Skin of body (tissue), 3 donors: ENCODE measurements at places on chromosomes 5 and 9.

- DNase-seq = no peak
These were observed 191.0 kb upstream of the S1PR3 start for GRCh38 chr9:88800329-88800682.

DNA sequence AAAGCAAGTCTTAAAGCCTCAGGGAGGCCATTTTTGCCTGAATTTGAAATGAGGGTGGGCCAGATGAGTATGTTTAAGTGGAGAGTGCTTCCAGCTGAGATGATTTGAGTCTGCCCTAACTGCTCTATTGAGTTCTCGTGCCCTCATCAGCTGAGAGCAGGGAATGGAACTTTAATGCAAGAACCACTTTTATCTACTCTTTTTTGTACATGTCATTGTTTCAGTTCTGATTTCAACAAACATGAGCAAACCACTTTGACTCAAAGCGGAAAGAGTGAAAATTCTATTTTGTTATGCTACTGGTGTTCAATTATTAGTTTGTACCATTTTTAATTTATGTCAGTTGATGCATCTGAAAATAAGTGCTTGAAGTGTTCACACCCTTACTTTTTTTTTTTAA lies 35.8 kb downstream of the DCAF10 start:
- no peak for DNase-seq

GRCh38 chr5:135398160-135398854 lies 724 bp downstream of the MACROH2A1 start:
- DNase-seq = no peak

- no peak for DNase-seq
These were observed 223.9 kb downstream of the SREK1 start for GRCh38 chr5:66367814-66368541.

GRCh38 chr9:107853461-107853860 lies 363.9 kb upstream of the KLF4 start:
- no peak for DNase-seq

DNA sequence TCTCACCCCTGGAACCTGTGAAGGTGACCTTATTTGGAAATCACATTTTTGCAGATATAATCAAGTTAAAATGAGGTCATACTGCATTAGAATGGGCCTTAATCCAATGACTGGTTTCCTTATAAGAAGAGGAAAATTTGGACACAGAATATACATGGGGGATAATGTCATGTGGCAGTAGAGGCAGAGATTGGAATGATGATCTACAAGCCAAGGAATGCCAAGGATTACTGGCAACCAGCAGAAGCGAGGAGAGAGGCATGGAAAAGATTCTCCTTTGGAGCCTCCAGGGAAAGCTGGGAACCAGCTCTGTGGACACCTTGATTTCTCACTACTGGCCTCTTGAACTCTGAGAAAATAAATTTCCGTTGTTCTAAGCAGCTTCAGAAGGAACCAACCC lies 20.2 kb upstream of the CEP78 start:
- no peak for DNase-seq

DNA sequence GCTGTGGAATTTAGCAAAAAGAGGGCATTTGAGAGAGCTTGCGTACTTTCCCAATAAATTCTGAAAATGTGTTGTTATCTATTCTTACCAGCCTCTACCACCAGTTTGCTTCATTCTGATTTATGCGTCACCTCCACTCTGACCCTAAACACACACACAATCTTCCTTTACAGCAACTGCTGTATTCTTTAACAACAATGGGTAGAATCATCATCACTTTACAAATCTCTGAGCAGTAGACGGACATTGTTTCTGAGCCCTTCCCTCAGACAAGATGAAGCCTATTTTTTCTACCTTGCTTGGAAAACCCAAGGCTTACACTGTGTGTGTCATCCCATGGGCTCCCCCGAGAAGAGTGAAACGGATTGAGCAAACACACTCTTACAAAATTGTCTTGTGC lies 83.1 kb upstream of the RASA1 start:
- no peak for DNase-seq

DNA sequence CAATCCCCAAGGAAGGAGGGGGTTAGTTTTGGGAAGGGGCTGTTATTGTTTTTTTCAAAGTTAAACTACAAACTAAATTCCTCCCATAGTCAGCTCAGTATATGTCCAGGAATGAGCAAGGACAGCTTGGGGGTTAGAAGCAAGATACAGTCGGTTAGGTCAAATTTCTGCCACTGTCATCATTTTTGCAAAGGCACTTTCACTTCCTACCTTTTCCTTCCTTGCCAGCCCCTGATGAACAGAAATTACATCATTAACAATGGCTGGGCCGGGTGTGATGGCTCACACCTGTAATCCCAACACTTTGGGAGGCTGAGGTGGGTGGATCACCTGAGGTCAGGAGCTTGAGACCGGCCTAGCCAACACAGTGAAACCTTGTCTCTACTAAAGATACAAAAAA lies 51.5 kb upstream of the HRH2 start:
- DNase-seq = no peak

GRCh38 chr9:84218322-84218721 lies 122.2 kb downstream of the SLC28A3 start:
- no peak for DNase-seq

- no peak for DNase-seq
These were observed 208.0 kb upstream of the PDE4D start for GRCh38 chr5:60101573-60101972.
